Left hindlimb (tissue), 1 donor: ENCODE measurements at places on chromosomes 2 and 18.

DNA sequence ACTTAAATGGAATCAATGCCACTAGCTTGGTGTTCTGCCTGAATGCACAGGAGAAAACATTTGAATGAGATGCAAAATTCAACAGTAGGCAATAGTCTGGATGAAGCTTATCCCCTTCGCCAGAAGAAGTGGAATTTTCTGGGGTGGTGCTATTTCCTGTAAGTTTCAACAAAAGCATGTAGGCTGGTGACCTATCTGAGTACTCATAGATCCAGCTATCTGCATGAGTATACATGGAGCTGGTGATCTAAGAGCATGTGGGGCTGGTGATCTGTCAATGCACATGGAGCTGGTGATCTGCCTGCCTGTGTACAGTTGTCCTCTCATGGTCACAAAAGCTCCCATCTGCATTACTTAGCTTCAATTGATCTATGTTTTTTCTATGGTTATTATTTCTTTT lies 71.2 kb downstream of the SLC9A4 start:
- DNase-seq: no peak

DNA sequence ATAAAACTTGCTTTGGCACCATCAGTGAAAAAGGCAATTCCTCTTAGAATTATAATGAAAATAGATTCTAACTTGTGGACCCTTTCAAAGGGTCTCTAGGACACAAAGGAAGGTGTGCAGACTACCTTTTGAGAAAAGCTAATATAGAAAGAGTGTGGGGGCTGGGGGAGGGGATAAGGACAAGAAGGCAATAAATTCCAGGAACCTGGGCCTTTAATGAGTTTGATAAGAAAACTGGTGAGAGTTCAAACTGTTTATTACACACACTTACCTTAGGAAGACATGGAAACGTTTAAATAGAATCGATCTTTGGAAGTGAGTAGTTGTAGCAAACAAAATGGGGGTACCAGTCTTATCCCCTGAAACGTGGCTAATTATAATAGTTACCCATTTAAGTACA lies 39.6 kb upstream of the PGAP1 start:
- DNase-seq: no peak

- DNase-seq: peak; percentile 6
These were observed 50.5 kb downstream of the ZNF516 start for GRCh38 chr18:76444446-76445105.

DNA sequence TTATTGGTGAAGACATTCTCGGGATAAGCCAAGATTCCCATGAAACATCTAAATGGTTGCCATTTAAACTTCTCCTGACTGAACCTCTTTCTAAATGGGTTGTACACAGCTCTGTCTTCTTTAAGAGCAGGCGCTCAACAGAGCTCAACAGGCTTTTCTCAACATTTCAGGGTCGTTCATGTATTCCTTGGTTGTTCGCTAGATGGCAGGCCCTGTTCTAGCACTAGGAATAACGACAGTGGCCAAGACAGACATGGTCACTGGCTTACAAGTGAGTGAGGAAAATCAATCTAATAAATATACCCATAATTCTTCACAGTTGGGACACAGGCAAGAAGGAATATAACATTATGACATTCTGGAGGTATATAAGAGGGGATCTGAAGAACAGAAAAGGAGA lies 154.5 kb downstream of the SMAD2 start:
- DNase-seq: no peak

GRCh38 chr2:105777031-105777482 lies 32.3 kb downstream of the NCK2 start:
- DNase-seq: no peak

DNA sequence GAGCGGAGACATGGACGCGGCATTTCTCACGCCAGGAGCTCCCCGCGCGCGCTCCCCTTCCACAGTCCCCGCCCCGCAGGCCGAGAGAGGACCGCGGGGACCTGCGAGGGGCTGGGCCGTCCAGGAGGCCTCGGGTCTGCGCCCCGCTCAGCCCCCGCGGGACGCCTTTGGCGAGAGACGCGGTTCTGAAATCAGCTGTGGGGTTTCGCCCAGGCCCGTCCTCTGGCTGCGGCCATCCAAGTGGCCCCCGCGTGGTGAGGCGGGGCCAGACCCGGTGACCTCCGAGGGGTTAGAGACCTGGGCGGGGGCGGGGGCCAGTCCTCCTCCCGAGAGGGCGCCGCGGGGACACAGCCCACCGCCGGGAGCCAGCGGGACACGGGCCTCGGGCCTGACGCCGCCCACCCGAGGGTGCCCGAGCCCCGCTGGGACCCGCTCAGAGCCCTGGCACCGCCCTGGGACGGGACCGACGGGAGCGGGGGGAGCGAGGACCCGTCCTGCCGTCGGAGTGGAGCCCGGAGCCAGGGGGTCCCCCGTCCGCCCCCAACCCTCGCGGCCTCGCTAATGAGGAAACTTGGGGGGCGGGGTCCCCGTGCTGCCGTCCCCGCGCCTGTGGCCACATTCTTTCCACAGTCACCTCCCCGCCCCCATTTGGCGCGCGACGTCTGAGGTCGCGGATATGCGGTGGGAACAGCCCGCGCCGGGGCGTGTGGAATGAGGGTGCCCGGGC lies 6.1 kb upstream of the SALL3 start:
- DNase-seq: no peak

DNA sequence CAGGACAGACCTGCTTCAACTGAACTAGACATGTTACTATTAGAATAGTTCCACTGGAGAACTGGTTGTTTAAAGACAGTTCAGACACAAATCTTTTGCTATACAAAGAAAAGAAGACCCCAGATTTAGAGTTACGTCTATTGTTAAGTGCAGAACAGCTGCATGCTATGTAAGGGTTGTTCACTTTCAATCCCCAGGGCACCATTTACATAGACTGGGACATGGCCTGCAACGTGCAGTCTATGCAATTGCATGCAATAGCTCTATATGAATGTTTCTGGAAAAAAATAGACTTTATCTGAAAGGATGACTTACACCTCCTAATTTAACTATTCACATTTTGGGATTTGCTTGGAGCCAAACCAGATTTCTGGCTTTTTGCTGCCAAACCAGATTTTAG lies 36.1 kb upstream of the DPP10 start:
- DNase-seq: no peak

- no peak for DNase-seq
These were observed 156.0 kb upstream of the TWIST2 start for GRCh38 chr2:238691596-238692491.

DNA sequence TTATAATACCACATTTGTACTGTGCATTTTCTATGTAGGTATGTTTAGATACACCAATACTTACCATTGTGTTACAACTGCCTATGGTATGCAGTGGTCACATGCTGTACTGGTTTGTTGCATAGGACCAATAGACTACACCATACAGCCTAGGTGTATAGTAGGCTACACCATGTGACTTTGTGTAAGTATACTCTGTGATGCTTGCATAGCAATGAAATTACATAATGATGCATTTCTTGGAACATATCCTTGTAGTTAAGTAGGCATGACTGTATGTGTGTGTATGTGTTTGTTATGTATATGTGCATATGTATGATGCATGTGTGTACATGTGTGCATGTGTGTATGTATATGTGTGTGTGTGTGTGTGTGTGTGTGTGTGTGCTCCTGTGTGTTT lies 157.6 kb downstream of the TDRD15 start:
- no peak for DNase-seq
